ENCODE measurements at places on chromosomes 11 and 22. TPM values are rescaled to one million over a fixed set of nuclear protein-coding genes. Genes with fewer than 3 reads are reported as not detected.

WT1 gene
- not detected for total RNA-seq

MRGPRX3 gene
- not detected for total RNA-seq

OR56A1 gene
- not detected for total RNA-seq

SEZ6L gene
- 61.9 TPM for total RNA-seq

CLDN5 gene
- total RNA-seq, result 85.8 TPM

OR51B4 gene
- total RNA-seq, result not detected

PDE2A gene
- total RNA-seq, result 283 TPM

APOA5 gene
- total RNA-seq, result not detected

OR4C3 gene
- not detected for total RNA-seq

GRIK4 gene
- 13.8 TPM for total RNA-seq

GPR83 gene
- total RNA-seq, result 17.6 TPM

TEX12 gene
- total RNA-seq, result not detected

TLCD5 gene
- total RNA-seq, result 23.6 TPM

SERHL2 gene
- 5.0 TPM for total RNA-seq

GLB1L3 gene
- 13.4 TPM for total RNA-seq

UBQLN3 gene
- total RNA-seq, result 1.3 TPM

C11orf97 gene
- total RNA-seq, result not detected

CYB5R2 gene
- 38.5 TPM for total RNA-seq

CCDC87 gene
- total RNA-seq, result 2.1 TPM

TST gene
- 37.5 TPM for total RNA-seq

FOLR2 gene
- total RNA-seq, result 12.1 TPM

C11orf21 gene
- 2.1 TPM for total RNA-seq

OR51E2 gene
- not detected for total RNA-seq

SLC22A8 gene
- 1.5 TPM for total RNA-seq

IGSF22 gene
- total RNA-seq, result 0.65 TPM

OR8G5 gene
- total RNA-seq, result not detected

Measured in dorsolateral prefrontal cortex (tissue), 122 donors.